Ascending aorta (tissue), 2 donors: ENCODE measurements at places on chromosomes 16 and 17.

GRCh38 chr17:67289181-67289876 lies 44.3 kb upstream of the HELZ start:
- DNase-seq = peak; percentile 78

- no peak for DNase-seq
Observed at GRCh38 chr16:3179651-3180050, 8.4 kb upstream of the OR1F1 start.

GRCh38 chr17:2885733-2886132 lies 89.5 kb downstream of the RAP1GAP2 start:
- DNase-seq = no peak

DNA sequence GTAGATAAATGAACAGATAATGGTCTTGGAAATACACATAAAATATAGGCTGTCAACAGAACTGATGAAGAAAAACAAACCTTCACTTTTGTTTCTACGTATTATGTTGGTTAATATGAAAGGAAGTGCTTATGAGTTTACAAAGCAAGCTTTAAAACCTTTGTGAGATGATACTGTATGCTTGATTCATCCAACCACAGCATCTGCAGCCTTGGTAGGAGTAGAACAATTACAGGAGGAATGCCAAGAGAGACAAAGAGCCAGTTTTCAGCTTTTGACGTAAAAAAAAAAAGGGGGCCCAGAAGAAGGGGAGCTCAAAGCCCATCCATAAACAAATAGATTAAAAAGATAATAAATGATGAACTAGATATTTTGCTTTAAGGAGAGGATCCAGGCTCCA lies 13.3 kb downstream of the FAM20A start:
- no peak for DNase-seq

DNA sequence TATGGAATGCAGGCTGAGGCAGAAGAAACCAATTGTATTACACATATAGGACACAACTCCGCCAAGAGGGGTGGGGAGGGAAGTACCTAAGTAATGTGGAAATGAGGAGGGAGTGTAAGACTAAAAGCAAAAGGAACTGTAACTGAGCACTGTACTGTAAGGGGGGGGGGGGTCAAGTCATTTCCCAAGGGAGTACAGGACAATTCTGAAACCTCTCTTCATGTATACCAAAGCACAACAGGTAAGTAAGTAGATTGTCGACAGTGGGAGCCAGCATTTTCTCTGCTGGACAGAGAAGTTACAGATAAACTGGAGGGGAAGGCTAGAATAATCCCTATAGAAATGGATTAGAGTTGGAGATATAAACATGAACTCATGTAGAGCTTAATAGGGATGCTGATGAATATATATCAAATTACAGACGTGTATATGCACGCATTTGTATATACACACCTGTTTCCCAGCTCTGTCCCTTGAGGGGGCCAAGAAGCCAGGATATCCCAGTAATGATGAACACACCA lies 6.4 kb downstream of the USP22 start:
- no peak for DNase-seq

DNA sequence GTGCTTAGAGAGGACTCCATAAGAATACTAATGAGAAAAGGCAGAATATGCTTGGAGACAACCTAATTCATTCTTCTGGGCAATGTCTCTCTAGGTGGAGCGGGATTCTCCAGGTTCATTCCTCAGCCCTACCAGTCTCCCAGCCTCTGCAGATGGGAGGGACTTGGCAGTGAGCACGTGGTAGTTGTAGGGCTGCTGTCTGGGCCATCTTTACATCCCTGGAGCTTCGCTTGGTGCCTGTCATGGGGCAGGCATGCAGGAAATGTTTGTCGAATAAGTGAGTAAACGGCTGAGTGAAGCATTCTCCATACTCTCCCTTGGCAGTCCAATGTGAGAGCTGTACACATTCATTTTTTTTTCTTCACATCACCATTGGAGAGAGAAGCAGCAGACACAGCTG lies 387.5 kb downstream of the UTP18 start:
- no peak for DNase-seq

GRCh38 chr17:75272848-75273184 lies 1.8 kb upstream of the MIF4GD start:
- DNase-seq = no peak

DNA sequence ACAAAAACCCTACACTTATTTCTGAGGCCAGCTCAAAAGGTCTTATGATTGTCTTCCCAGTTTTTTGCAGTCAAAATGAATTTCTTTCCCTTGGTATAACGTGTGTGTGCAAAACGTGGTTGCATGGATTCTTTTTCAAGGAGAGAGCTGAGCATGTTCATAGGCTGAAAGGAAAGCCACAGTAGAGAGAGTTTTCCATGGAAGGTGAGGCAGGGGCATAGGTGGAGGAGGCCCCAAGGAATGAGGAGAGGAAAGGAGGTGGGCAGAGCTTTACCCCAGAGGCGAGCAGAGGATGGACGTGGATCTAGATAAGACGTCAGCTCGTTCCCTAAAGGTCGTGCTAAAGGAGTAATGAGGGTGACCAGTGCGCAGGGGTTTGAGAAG lies 22.8 kb downstream of the TRPV2 start:
- no peak for DNase-seq

GRCh38 chr16:30104492-30104891 lies 8.5 kb upstream of the YPEL3 start:
- no peak for DNase-seq

DNA sequence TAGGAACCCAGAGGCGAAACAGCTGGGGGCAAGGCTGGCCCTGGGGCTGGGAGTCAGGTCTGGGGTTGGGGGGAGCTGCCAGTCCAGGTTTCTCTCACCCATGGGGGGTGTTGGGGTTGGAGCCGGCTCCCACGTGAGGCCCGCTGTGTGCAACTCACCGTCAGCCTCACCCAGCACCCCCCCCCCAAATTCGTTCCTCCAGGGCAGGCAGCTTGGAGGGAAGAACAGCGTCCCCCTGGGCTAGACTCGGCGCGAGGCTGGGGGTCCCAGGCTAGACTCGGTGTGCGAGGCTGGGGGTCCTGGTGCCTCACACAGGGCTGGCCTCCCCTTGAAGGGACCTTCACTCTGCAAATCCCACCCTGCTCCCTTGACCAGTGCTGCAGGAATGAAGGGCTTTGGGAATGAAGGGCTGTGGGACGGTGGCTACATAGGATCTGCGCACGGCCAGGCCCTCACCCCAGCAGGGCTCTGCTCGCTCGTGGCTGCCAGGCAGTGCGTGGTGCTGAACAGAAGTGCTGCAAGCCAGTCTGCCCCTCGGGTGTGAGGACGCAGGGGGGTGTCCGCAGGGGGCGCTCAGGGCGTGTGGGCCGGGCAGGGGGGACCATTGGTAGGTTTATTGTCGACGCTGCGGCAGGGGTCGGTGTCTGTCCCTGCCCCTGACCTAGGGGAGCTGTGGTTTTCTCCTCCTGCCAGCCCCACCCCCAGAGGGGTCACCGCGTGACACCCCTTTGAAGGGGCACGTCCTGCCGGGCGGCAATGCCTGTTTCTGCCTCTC lies 74.7 kb downstream of the KLHDC4 start:
- no peak for DNase-seq

DNA sequence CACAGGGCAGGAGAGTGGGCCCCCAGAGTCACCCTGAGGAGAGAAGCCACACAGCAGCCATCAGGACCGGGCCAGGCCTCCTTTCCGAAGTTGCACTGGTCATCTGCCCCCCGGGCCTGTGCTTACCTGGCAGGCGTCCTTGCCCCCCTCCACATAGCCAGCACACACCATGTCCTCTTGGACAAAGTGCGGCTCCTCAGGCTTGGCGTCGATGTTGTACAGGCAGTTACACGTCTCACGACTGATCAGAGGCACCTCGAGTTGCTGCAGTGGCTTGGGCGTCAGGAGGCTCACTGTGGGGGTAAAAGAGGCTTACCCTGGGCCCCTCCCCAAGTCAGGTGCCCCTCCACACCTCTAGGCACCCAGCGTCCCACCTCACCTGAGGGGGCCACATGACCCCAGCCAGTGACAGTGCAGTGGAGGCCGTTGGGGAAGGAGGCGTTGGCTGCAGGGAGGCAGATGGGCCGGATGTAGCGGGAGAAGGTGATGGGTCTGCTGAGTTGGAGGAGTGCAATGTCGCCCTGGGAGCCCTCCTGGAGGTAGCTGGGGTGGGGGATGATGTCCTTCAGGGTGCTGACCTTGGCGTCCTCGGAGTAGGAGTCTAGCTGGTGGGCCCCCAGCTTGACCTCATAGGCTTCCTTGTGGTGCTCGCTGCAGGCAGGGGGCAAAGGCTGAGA lies 3.1 kb downstream of the PRSS8 start:
- no peak for DNase-seq

DNA sequence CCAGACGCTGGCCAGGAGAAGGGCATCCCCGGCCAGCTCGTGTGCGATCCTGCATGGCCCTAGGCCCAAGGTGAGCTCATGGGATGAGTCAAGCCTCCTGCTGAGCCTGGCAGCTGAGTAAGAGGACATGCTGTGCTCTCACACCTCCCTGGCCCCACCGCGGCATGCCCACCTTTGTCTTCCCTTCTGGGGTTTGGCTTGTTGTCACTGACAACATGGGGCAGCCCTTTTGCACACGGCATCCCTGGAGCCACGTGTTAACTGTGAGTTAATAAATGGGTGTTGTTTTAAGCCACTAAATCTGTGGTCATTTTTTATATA lies 8.9 kb upstream of the TNS4 start:
- DNase-seq = no peak

DNA sequence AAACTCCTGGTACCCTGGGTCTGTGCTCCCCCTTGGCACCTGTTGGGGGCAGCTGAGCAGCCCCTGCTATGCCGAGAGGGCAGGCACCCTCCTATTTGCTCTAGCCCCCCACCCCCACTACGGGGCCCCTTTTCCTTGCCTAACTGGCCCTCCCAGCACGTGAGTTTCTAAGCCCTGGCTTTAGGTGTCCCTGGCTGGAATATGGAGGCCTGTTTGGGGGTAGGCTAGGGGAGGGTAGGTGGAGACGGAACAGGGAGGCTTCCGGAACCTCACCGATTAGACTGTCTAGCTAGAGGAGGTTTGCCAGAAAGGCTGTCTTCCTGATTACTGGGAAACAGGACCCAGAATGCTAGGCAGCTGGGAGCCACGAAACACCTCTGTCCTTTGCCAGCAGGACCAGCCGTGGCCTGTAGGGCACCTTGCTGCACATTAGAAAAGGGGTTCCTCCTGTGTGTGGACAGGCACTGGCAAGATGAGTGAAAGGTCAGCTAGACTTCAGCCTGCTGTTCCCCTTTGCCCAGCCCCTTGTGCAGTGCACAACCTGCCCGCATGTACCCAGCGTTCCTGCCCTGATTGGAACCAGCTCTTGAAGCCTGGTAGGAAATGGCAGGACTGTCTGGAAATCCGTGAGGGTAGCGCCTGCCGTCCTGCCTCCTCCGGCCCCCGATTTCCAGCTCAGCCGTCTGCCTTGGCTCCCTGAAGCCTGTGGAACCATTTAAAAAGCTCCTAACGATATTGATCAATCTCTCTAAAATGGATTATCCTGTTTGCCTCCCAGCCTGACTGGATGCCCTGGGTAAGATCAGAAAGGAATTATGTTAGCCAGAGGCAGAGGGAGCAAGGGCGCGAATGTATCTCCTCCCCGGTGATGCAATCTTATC lies 83.4 kb upstream of the GSE1 start:
- DNase-seq = no peak

- peak; percentile 66 for DNase-seq
Observed at GRCh38 chr16:10126686-10127085, 55.5 kb downstream of the GRIN2A start.
